NCI-H2029 (cell line): ENCODE measurements at places on chromosomes 11 and 22.

GRCh38 chr11:14245444-14245843 is 113.5 kb downstream of the RRAS2 start:
- no peak for DNase-seq

DNA sequence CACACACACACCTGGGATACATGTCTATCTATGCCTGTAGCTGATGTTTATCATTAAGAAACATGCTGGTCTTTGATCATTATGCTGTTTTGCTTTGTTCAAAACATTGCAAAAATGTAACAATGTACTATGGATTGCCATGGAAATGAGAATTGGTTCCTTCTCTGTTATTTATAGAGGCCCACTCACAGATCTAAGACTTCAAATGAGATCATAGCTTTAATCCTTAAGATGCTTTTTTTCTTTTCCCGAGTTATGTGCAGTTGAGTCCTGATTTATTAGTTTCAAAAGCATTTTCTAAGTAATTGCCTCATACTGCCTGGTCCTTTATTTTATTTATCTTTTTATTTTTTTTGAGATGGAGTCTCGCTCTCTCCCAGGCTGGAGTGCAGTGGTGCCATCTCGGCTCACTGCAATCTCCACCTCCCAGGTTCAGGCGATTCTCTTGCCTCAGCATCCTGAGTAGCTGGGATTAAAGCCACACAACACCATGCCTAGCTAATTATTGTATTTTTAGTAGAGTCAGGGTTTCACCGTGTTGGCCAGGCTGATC is 131.4 kb downstream of the LUZP2 start:
- no peak for DNase-seq

DNA sequence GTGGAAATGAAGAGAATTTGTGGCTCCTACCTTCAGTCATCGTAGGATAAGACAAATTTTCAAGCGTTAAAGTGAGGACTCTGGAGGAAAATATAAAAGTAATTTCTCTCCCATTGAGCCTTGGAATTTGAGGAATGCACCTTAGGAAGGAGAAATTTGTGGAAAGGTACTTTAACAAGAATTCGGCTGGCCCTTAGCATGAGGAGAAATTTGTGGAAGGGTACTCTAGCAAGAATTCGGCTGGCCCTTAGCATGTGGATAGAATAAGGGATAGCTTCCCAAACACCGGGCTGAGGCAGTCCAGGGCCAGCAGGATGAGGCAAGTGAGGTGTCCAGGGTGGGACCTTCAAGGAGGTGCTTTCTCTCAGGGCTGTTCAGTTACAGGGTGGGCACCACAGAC is 33.2 kb upstream of the FAR1 start:
- no peak for DNase-seq

DNA sequence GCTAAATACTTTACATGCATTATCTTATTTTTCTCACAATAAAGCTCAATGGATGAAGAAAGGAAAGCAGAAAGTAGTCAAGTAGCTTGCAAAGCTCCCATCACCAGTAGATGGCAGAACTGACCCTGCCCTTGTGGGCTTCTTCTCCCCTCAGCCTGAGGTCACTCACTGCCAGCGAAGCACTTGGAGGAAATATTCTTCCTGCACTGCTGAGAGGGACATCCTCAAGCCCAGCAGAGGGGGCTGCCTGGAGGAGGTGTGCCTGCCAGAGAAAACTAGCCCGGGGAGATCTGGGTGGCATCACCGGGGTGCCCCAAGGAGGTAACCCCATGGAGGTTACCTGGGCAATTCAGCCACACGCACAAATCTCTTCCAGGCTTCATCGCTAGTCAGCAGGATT is 6.6 kb downstream of the APOL4 start:
- no peak for DNase-seq

DNA sequence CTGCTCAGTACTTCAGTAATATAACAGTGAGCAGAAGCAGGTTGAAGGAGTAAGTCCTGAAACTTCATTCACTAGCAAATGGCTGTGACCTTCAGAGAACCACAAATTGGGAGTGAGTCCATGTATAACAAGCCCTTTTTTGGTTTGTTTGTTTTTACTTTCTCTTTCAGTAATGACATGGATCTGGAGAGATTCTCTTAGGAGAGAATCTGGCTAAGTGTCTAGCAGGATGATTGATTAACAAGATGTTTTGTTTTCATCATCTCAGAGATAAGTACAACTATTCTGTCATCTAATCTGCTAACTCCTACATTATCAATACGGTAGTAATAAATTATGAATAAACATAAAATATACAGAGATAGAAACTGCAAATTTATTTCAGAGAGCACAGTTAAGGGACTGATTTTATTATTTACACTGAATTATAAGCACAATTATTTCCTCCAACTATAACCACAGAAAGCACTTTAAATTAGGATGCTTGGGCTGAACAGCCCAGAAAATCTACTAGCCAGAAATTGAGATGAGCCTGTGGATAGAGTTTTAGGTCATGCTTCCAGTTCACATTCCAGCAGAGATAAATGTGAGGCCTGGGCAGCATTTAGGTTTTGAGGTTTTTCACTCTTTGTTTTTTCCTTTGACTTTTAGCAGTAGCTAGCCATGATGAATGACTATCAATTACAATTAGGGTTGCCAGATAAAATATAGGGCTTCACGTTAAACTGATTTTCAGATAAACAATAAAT is 429.3 kb upstream of the FAT3 start:
- DNase-seq, result peak; percentile 4

- no peak for DNase-seq
Observed at GRCh38 chr22:24427500-24428164, at the start of gene ADORA2A. Gene ADORA2A, plus strand, starts transcription at chr22:24427599. Its CDS starts 5,806 bp downstream, at chr22:24433405.

DNA sequence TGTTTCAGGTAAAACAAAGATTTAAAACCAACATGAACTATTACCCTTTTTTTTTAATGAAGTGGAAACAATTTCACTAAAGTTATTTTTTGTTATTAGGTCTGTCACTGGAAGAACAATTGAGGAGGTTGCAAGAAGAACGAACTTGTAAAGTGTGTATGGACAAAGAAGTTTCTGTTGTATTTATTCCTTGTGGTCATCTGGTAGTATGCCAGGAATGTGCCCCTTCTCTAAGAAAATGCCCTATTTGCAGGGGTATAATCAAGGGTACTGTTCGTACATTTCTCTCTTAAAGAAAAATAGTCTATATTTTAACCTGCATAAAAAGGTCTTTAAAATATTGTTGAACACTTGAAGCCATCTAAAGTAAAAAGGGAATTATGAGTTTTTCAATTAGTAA is 30.9 kb downstream of the BIRC2 start:
- DNase-seq, result no peak

GRCh38 chr22:37526376-37526775 is 7.2 kb upstream of the CARD10 start:
- no peak for DNase-seq

- no peak for DNase-seq
Observed at GRCh38 chr11:96155627-96156378, 187.2 kb downstream of the MAML2 start.

- no peak for DNase-seq
Observed at GRCh38 chr11:10381736-10382135, 73.3 kb upstream of the AMPD3 start.

- DNase-seq, result no peak
Observed at GRCh38 chr11:126357055-126357962, 1.8 kb downstream of the ST3GAL4 start.

- no peak for DNase-seq
Observed at GRCh38 chr11:8288824-8289491, 25.3 kb upstream of the LMO1 start.

- DNase-seq, result no peak
Observed at GRCh38 chr11:83922318-83922717, 636.2 kb upstream of the CCDC90B start.

- no peak for DNase-seq
Observed at GRCh38 chr11:66264914-66265313, 3.5 kb upstream of the RAB1B start.

DNA sequence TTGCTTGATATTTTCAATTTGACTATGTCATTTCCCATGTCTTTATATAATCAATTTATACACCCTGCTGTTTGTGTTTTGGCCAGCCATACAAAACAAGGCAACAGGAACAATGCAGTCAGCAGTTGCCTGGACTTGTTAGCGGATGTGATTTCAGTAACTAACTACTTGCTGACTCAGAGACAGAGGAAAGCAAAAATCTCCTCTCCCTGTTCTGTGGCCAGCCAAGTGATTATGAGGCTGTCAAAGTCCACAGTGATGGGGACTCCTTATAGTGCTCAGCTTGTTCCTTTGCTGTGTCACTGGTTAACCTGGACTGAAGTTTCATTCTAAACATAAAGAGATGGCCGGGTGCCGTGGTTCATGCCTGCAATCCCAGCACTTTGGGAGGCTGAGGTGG is 32.6 kb upstream of the APLP2 start:
- no peak for DNase-seq

DNA sequence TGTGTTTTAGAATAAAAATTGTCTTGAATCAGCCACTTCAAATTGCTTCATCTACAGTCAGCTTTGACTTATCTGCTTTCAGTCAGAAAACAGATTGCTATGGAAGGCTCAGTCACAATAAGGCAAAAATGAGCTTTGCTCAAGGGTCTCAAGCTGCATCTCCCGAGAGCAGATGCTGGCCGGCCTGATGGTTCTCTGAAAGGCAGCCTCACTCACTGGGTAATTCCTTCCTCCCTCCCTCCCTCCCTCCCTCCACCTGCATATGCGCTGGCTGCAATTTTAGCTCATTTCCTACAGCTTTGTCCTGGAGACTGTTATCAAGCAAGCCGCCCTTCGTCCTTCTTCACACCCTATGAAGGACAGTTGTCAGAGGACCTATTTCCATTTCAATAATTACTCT is 1.6 kb upstream of the IZUMO1R start:
- no peak for DNase-seq

- no peak for DNase-seq
Observed at GRCh38 chr11:121890946-121891515, 225.0 kb downstream of the BLID start.

- DNase-seq, result peak; percentile 21
Observed at GRCh38 chr11:112852143-112852866, 108.9 kb upstream of the NCAM1 start.

- DNase-seq, result no peak
Observed at GRCh38 chr11:23095650-23096189, 235.4 kb upstream of the CCDC179 start.

GRCh38 chr22:22771696-22772377 is 115.8 kb upstream of the IGLL5 start:
- no peak for DNase-seq
